ENCODE measurements at places on chromosomes 3 and 15. TPM values are rescaled to one million over a fixed set of nuclear protein-coding genes. Genes with fewer than 3 reads are reported as not detected.

The SI gene
- total RNA-seq: not detected

GRCh38 chr3:22585911-22586310 is 617.2 kb upstream of the UBE2E2 start:
- DNase-seq: no peak

- DNase-seq: no peak
Observed at GRCh38 chr15:27324886-27325615, 354.1 kb downstream of the GABRG3 start.

The SLC41A3 gene
- 45.7 TPM for total RNA-seq

DNA sequence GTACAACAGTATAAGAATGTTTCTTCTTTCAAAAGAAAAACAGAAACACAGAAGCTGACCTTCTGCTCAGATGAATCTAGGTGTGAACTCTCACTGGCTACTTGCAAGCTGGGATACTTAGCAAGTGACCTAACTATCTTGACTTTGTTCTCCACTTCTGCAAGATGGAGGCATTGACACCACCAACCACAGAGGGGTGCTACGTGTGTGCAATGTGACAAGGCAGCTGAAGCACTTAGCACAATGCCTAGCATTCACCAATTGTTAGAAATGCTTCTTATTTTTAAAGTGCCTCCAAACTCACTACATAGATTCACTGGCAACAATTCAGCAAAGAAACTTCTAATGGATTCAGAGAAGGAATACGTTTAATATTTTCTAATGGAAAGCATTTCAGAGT is 331.4 kb upstream of the WNT5A start:
- no peak for DNase-seq

DNA sequence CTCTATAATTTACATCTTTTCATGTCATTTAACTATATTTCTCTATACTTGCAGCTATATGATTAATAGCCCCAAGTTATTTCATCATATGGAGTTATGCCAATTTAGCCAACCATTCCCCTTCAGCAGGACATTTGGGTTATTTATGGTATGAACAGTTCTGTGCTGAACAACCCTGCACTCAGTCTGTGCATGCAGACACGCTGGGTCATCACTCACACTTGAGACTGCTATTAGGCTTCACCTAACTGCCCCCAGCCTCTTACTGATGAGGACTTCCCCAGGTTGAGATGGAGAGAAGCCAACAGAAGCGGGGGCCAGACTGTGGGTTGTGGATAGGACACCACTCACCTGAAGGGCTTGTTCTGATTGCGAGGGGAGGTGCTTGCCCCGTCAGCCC is 7.3 kb downstream of the TADA3 start:
- no peak for DNase-seq

- no peak for DNase-seq
Observed at GRCh38 chr3:8542190-8543135, 40.8 kb downstream of the LMCD1 start.

GRCh38 chr15:91572110-91572509 is 281.4 kb upstream of the SLCO3A1 start:
- no peak for DNase-seq

DNA sequence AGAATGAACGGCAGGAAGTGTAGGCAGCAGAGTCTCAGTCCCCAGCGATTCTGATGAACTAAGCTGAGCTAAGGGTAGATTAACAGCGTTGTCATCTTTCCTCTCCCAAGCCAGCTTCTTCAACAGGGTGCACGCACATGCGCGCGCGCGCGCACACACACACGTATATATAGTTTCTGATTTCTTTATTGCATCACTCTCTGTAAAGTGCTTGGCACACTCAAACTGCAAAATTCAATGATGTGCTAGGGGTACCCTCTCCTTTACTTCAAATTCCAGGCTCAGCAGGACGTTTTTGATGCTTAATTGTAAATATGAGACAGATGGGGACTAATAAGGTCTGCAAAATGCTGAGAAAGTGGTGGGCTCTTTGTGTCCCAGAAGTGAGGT is 26.1 kb upstream of the VPS8 start:
- DNase-seq: no peak

DNA sequence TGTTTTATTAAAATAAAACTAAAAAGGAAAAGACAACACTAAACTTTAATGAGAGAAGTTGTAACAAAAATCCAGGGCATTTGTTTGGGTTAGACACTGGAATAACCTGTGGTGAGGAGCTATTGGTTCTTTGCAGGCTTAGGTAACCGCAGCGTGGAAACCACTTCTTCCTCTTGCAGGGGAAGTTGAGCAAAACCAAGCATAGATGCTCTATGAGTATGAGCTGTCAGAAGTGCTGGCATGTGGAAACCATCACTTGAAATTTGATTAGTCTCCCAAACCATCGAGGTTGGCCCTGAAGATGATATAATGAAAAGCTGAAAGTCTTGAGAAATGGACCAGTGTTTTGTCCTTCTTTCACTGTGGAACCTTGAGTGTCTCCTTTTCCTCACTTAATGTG is 127.1 kb upstream of the RBMS3 start:
- DNase-seq: no peak

Measured in glomerular endothelial cell (primary cell).